Placental epithelial cell (primary cell): ENCODE measurements at places on chromosomes 5 and 9. TPM values are rescaled to one million over a fixed set of nuclear protein-coding genes. Genes with fewer than 3 reads are reported as not detected.

Gene CBY3
- 0.39 TPM in 1 of 2 replicates, not detected in the other for total RNA-seq

Gene SLC6A7
- total RNA-seq: not detected in 2 replicates

Gene OSMR
- total RNA-seq: 10.4 and 10.6 TPM in 2 replicates

Gene PCDHB15
- total RNA-seq: 0.11 and 0.39 TPM in 2 replicates

Gene CD14
- total RNA-seq: 0.33 TPM in 1 of 2 replicates, not detected in the other

Gene PCDHGB4
- total RNA-seq: 12.0 and 13.0 TPM in 2 replicates

Gene PRR7
- total RNA-seq: 0.98 and 1.2 TPM in 2 replicates

Gene STPG3
- not detected in 2 replicates for total RNA-seq

Gene FOXD4
- total RNA-seq: under 0.01 TPM in 1 of 2 replicates, not detected in the other

Gene LCN9
- total RNA-seq: not detected in 2 replicates

Gene RLN2
- not detected in 2 replicates for total RNA-seq

Gene HTR4
- total RNA-seq: not detected in 2 replicates

Gene INSL6
- not detected in 2 replicates for total RNA-seq
